ENCODE measurements at places on chromosomes 3 and 15. TPM values are rescaled to one million over a fixed set of nuclear protein-coding genes. Genes with fewer than 3 reads are reported as not detected.

Gene RARRES1
- total RNA-seq: 4.2 TPM

Gene CD200
- total RNA-seq: 3.6 TPM

Gene GNAT1
- total RNA-seq: not detected

Gene GABRA5
- total RNA-seq: not detected

Gene ADAMTS7
- 10.7 TPM for total RNA-seq

Gene SLC28A1
- total RNA-seq: not detected

Gene CKMT1A
- total RNA-seq: not detected

Gene PAQR9
- not detected for total RNA-seq

Gene ADCY5
- not detected for total RNA-seq

Gene KIF7
- total RNA-seq: 9.5 TPM

Gene CCDC54
- total RNA-seq: not detected

Gene THRB
- 0.38 TPM for total RNA-seq

Gene ANKRD28
- total RNA-seq: 106 TPM

Gene OR5K3
- not detected for total RNA-seq

Gene TICRR
- total RNA-seq: 2.6 TPM

Gene KLF15
- 0.63 TPM for total RNA-seq

Gene TRIM42
- total RNA-seq: not detected

Gene LSG1
- total RNA-seq: 78.5 TPM

Gene CHRNA5
- total RNA-seq: 2.6 TPM

Gene TNFSF10
- 36.7 TPM for total RNA-seq

Gene ST8SIA2
- not detected for total RNA-seq

Gene C15orf62
- 0.66 TPM for total RNA-seq

Gene LRRC15
- under 0.01 TPM for total RNA-seq

Gene LTF
- 0.09 TPM for total RNA-seq

Gene JAGN1
- total RNA-seq: 26.7 TPM

Gene CMTM8
- 1.4 TPM for total RNA-seq

Gene TNFAIP8L3
- total RNA-seq: 29.9 TPM

Gene DOCK3
- under 0.01 TPM for total RNA-seq

Gene PLSCR4
- 94.1 TPM for total RNA-seq

Gene OXTR
- 10.7 TPM for total RNA-seq

Gene NEK11
- total RNA-seq: 3.0 TPM

Gene SEMA3F
- total RNA-seq: 138 TPM

Measured in endothelial cell of coronary artery (primary cell).